ENCODE measurements at places on chromosomes 1 and 21. TPM values are rescaled to one million over a fixed set of nuclear protein-coding genes. Genes with fewer than 3 reads are reported as not detected.

NVL gene
- 34.2 TPM for total RNA-seq

CYP2J2 gene
- 1.3 TPM for total RNA-seq

NRDC gene
- 149 TPM for total RNA-seq

TLR5 gene
- 0.21 TPM for total RNA-seq

NBPF6 gene
- total RNA-seq: not detected

TMEM269 gene
- 0.19 TPM for total RNA-seq

TRIM46 gene
- 6.3 TPM for total RNA-seq

RCSD1 gene
- 59.9 TPM for total RNA-seq

KLF17 gene
- total RNA-seq: not detected
